ENCODE measurements at places on chromosomes 16 and 17. TPM values are rescaled to one million over a fixed set of nuclear protein-coding genes. Genes with fewer than 3 reads are reported as not detected.

GRCh38 chr17:77036136-77036840 is 104.5 kb upstream of the SEC14L1 start:
- DNase-seq: no peak

DNA sequence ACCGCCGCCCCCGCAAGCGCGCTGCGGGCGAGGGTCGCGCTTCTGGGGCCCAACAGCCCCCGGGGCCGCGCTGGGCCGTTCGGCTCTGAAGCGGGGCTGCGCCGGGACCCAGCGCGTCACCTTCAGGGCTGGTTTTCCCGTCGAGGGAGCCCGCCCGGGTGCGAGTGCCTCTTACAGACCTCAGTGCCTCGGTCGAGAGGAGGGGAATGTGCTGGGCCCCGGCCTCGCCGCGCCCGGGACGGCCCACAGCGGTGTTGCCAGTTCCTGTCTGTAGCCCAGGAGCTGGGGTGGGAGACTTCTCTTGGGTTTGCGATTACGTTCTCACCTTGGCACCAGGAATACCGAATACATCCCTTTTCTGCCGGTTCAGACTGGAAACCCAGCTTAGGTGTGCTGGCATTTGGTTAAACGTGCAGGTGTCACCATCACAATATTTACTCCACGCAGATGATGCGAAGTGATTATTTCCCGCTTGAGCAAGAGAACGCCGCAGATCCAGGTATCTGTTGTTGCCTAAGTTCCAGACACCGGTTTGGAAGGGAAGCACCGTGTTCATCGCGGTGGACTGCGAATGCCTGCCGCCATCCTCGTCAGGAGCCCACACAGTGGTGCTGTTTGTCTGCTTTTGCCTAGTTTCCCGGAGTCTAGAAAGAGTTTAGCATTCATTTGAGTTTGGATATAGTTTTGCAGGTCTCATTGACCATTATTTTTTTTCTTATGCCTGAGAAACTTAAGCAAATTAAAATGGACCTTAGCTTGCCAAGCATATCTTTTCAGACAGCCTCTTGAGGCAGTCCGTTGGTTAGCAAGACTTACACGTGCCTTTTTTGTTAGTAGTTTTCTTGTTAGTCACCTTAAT is 914 bp downstream of the MAP1LC3B start:
- DNase-seq: peak; percentile 57

- peak; percentile 79 for DNase-seq
These were observed 4.5 kb upstream of the UNC13D start for GRCh38 chr17:75848523-75849278.

DNA sequence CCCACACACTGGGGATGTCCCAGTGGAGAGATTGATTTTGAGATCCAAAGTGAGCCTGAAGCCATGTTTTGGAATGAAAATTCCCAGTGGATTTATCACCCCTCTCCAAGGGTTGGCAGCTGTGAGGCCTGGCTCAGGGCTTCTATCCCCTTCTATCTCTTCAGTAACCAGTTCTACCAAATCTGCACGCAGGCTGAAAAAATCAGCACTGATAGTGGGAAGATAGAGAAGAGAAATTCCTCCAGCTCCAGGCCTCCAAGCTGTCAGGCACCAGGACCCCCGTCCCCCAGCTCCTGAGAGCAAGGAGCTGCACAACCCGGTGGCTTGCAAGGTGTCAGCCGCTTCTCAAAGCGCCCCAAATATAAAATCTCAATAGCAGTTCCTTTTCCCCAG is 1.0 kb downstream of the FLOT2 start:
- DNase-seq: no peak

GRCh38 chr16:12688951-12689850 is 114.5 kb downstream of the CPPED1 start:
- no peak for DNase-seq

DNA sequence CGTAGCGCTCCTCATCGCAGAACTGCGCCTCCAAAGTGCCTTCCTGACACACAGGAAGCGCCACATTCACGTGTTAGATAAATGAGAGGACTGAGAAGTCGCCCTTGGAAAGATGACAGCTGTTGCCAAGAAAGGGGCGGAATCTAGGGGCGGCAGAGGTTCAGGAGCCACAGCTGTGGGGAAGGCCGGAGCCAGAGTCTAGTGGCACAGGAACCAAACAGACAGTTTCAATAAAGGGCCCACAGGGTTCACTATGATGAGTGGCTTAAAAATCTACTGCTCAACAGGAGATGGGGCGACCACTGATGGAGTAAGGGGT is 4.7 kb downstream of the FLCN start:
- no peak for DNase-seq

- DNase-seq: no peak
These were observed 68.8 kb downstream of the SHISA6 start for GRCh38 chr17:11309850-11310249.

DNA sequence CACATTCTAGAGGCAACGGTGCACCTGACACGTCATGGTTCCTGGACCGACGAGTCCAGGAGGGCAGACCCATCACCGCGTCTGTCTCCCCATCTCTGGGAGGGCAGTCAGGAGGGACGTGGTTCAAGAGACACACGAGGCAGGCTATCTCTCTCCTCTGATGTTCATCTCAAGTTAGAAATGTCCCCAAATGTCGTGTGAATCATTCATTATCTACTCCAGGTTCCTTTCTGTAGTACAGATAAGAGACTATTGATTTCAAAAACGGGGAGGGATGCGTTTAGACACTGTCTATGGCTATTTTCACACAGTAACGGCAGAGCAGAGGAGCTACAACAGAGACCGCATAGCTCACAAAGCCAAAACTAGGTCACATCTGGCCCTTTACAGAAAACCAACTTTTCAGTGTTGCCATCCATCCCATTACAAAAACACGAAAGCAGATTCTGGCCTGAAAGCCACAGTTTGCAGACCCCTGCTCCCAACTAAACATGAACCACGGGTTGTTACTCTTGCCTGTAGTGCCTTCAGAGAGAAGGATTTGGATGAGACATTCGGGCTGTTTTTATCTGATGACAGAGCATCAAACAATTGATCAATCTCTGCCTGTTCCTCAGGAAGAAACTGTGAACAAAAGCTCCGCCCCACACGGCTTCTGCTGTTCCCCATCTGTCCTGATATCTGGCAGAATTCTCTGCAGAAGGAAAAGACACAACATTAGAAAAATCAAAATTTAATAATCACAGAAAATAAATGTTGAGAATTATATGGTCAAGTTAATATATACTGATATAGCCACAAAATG is 6.8 kb downstream of the MEAK7 start:
- DNase-seq: peak; percentile 21

ZFHX3 gene
- total RNA-seq: 39.9 TPM

TP53TG3C gene
- total RNA-seq: not detected

UTS2R gene
- 1.3 TPM for total RNA-seq

GRCh38 chr17:82226146-82226808 is 2.6 kb upstream of the SLC16A3 start:
- no peak for DNase-seq

AGRP gene
- not detected for total RNA-seq

DNA sequence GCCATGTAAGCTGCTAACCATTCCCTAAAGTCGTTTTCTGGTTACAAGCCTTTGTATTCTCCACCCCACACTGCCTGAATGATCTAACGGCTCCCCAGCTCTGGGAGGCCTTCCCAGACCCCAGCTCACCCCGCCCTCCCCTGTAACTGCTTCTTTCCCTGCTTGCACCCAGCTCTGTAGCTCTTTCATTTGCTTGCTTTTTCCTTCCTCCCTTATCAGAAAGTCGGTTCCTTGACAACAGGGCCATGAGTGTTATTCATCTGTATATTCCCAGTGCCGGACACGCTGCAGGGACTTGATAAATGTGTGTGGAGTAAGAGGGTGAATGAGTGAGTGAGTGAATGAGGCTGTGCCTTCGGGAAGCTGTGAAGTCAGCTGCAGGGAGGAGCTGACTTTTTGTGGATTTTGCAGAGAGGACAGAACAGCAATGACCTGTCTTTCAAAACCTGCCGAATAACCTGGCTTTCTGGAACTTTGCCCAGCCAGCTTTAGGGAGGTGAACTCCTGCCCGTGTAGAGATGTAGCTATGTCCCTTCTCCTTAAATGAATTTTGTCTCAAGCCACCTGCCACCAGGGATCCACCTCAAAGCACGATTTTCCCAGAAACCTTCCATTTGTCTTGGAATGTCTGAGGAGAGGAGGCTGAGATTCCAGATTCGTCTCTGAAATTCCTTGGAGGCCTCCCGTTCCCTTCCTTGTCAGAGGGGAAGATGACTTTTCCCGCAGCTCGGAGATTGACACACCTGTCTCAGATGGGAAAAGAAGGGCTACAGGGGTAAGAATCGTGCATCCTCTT is 20.0 kb upstream of the CACNG4 start:
- DNase-seq: no peak

DNA sequence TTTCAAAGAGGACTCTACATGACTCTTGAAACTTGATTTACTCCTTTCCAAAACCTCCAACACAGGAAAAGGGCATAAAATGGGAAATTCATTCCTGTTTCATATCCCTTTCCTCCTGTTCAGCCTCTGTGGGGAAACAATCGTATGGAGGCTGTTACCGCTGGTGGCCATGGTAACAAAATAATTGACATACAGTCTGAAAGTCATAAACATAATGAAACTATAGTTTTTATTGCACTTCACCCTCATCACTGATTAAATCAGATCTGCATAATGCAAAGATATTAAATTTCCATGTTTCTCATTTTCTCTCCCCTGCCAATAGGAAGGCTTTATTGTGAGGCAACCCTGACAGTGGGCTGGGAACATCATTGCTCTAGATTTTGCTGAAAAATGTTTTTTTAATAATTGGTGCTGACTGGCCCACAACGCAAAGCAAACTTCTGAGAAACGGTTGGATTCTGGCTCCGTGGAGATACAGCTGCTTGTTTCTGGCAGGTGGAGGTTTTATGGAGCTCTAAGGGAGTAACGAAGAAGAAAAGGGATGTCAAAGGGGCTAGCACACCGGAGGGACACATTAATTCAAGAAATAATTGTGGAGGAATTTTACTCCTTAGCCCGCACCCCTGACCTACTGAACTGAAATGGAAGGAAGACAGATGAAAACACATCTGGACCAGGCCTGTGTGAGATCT is 154.2 kb upstream of the SHISA6 start:
- DNase-seq: no peak

GRCh38 chr17:82429824-82430223 is 11.4 kb upstream of the OGFOD3 start:
- DNase-seq: no peak

TNP2 gene
- not detected for total RNA-seq

- no peak for DNase-seq
These were observed 519 bp downstream of the ST6GALNAC2 start for GRCh38 chr17:76585033-76585648.

DNA sequence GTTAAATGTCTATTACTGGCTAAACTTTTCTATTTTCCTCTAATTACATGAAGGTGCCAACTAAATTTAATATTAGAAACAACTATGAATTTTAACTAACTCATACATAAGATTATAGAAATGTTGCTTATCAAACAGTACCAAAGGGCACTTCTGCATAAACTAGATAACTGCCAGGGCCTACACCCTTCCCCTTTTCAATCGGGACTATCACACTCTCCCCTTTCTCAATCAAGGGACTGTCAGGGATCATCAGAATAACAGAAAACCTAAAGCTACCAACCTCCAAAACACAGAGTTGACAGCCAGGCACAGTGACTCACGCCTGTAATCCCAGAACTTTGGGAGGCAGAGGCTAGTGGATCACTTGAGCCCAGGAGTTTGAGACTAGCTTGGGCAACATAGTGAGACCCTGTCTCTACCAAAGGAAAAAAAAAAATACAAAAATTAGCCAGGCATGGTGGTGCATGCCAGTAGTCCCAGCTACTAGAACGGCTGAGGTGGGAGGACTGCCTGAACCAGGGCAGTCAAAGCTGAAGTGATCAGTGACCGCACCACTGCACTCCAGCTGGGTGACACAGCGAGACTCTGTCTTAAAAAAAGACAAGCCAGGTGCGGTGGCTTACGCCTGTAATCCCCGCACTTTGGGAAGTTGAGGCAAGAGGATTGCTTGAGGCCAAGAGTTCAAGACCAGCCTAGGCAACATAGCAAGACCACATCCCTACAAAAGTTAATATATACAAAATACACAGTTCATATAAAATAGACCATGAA is 3.2 kb upstream of the PHLPP2 start:
- DNase-seq: no peak

DNA sequence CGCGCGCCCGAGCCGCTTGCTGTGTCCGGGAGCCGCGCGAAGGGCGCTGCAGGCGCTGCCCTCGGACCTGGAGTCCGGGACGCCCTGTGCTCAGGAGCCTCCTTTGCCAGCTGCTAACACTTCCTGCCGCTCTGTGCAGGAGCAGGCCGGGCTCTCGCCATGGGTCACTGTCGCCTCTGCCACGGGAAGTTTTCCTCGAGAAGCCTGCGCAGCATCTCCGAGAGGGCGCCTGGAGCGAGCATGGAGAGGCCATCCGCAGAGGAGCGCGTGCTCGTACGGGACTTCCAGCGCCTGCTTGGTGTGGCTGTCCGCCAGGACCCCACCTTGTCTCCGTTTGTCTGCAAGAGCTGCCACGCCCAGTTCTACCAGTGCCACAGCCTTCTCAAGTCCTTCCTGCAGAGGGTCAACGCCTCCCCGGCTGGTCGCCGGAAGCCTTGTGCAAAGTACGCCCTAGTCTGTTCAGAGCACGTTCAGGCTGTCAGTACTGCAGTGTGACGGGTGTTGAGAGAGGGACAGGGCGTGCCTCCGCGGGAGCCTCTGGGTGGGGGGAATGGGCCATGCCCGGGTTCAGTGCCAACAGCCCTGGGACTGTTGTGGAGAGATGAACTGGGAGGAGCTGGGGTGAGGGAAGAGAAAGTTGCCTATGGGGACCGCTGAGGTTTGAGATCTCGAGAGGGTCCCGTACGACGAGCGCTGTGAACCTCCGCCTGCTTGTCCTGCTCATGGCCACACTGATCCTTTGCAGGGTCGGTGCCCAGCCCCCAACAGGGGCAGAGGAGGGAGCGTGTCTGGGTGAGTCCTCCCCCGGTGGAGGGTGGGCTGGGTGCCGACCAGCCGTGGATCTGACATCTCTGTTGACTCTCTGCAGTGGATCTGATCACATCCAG is 1.3 kb downstream of the ZNF276 start:
- DNase-seq: no peak

DNA sequence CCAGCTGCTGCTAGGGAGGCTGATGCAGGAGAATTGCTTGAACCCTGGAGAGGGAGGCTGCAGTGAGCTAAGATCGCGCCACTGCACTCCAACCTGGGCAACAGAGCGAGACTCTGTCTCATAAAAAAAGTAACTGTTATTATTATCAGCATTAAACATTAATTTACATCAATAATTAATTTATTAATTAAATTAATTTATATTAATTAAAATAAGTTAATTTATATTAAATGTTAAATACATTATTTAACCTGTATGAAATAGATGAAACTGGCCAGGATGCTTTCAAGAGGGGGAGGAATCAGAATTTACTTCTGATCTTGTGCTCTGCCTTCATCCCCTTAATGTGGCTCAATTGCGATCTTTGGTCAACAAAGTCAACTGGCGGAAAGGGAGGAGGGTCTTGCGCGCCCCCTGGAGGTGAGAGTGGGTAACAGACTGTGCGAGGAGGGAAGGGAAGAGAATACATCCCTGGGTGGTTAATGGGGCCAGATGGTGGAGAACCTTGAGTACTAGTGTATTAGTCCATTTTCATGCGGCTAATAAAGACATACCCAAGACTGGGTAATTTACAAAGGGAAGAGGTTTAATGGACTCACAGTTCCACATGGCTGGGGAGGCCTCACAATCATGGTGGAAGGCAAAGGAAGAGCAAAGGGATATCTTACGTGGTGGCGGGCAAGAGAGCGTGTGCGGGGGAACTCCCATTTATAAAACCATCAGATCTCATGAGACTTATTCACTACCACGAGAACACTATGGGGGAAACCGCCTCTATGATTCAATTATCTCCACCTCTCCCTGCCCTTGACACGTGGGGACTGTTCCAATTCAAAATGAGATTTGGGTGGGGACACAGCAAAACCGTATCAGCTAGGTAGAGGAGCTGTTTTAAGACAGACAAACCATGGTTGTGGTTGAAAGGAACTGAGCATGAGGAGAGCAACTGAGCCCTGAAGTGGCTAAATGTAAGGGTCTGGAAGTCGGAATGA is 15.7 kb upstream of the CPPED1 start:
- peak; percentile 64 for DNase-seq

SDR42E2 gene
- total RNA-seq: not detected

Data from Caco-2 (cell line).